ENCODE measurements at places on chromosomes 1 and 21.
A peak's percentile ranks its signal among the peaks of the same experiment; 100 is the strongest.

GRCh38 chr1:109928591-109929111 is 18.0 kb downstream of the CSF1 start:
- no peak for DNase-seq

GRCh38 chr1:214445831-214446614 is 105.4 kb downstream of the PTPN14 start:
- no peak for DNase-seq

DNA sequence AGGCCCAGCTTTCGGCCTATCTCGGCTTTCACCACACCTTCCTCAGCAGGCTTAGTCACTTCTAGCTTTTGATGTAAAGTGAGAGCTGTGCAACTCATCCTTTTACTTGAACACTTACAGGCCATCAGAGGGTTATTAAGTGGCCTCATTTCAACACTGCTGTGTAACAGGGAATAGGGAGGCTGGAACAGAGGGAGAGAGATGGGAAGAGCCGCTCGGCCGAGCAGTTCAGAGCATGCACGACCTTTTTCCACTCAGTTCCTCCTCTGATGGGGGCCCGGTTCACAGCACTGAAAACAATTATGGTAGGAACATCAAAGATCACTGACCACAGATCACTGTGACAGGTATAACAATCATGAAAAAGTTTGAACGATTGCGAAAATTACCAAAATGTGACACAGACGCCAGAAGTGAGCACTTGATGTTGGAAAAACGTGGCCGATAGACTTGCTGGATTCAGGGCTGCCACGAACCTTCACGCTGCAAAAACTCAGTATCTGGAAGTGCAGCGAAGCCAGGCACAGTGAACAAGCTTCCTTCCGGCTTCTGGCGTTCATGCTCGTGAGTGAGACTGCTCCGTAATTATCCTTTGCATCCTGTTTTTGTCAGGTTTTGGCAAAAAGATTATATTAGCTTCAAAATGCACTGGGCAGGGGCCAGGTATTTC is 28.6 kb downstream of the AGPAT3 start:
- DNase-seq, result no peak

- peak; percentile 57 for DNase-seq
These were observed 2.0 kb downstream of the EFHD2 start for GRCh38 chr1:15411593-15412137.

DNA sequence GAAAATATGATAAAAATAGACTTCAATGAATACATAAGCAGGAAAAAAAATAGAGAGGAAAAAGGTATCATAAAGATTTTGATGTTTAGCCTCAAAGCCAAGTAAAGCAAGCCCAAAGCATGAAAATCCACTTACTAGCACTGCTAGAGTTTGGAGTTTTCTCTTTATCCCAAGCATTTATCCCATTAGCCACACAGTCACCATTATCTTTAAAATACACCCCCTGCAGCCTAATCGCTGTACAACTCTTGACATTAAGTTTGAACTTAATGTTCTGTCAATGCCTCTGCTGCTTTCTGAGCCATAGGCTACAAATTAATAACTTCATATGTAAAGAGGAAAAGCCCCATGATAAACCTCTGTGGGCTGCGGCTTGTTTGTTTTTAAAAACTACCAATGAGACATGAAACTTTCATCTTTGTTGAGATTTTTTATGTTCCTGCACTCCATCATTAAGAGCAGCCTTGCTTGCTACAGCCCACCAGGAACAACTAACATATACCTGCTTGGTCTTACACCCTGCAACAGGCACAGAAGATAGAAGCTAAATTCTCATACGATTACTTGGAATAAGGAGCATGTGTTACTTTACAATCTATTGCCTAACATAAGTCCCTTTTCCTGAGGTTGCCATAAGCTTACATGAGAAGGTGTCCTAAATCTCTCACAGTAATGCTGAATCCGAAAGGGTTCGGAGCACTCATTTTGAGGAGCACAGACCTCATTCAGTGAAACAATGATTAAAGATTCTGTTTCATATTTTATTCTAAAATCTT is 202.4 kb downstream of the SMYD3 start:
- no peak for DNase-seq

DNA sequence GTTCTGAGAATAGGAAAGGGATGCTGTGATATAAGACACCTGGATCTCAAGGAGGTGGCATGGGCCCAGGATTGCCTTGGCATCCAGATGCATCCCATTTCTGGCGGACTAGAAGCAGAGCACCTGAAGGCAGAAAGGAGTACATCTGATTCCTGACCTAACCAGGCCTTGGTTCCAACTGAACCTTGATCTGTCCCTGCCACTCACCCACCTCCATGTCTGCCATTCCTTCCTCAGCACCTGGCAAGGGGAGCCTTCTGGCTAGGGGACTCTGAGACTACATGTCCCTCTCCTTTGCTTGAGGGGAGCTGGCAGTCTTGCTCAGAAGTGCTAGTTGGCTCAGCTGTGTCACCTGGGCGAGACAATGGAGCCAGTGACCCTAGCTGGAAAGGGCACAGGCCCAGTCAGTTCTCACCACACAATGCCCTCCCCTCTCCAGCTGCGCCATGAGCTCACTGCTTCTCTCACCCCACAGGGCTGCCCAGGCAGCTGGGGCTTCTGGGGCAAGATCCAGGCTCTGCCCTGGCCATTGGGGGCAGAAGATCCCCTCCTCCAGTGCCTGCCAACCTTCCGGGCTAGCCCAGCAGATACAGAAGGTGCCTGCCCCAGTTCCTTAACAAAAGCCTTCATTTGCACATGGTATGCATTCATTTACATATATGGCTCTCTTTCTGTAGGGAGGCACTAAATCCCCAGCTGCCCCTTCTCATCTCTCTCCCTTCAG is 2.9 kb downstream of the IGSF8 start:
- DNase-seq, result no peak

DNA sequence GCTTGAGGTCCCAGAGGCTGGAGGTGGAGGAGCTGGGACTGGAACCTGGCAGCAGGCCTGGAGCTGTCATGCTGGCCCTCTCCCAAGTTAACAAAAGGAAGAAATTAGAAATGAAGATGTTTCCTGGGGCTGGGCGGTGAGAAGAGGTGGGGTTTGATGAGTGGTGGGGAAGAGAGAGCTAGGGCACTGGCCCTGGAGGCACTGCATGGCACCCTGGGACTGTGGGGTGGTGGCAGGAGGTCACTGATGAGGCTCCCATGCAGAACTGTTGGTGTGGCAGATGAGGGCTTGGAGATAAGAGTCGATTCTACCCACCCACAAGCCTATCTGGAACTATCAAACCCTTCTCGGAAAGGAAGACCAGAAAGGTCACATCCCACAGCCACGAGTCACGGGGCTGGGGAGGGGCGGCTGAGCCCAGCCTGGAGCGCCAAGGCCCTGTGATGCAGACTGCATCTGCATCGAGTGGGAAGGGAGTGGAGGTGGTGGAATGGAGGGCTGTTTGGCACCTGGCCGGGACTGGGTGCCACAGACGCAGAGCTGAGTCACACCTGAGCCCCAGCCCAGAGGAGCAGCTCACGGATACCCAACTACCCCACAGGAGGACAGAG is 29.4 kb downstream of the MRPL37 start:
- no peak for DNase-seq

GRCh38 chr1:77468949-77469710 is 187.3 kb downstream of the AK5 start:
- DNase-seq, result no peak

DNA sequence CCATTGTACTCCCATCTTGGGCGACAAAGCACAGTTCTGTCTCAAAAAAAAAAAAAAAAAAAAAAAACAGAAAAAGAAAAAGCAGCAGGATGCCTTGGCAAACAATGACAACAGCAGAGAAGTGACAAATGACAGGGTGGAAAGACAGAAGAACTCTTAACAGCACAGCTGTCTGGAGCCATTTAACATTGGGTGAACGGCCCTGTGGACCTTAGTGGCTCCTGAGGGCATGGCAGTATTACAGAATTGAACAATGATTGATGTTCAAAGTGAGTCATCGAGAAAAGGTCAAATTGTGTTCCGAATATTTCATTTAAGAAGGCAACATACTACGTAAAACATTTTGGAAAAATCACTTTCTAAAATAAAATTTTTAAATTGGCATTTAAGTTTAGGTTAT is 30.0 kb downstream of the DNASE2B start:
- no peak for DNase-seq

- DNase-seq, result peak; percentile 84
These were observed 23.4 kb upstream of the PWP2 start for GRCh38 chr21:44083631-44084291.

Data from T-cell (primary cell).